ENCODE measurements at places on chromosomes 6 and 20.

DNA sequence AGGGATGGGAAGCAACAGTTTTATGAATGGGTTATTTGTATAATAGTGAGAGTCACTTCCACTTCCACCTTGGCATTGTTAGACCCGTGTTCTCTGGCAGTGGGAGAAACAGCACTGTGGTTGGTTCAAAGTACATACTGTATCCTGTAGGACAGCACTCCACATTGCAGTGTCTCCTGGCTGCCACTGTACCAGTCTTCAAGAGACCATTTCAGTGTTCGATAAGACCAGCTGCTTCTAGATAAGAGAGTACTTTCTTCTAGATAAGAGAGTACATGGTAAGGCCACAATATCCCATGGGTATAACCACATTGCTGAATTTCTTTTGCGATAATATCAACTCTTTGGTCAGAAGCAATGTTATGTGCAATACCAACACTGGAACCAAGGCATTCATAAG is 28.8 kb downstream of the FITM2 start:
- DNase-seq: no peak

DNA sequence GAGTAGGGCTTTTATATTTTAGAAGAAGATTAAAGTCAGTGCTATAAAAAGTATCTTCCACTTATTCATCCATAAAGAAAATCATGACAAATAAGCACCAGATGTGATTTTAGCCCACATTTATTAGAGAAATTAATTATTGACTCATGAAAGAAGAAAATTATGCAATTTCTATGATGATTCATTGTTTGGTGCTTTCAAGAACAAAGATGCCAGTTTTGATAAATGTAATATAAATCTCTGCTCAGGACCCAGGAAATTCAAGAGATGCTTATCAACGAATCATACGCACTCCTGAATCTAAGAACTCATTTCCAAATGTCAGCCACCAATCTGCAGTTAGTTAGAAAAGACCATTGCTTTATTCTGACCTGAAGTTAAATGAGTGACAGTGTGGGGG is 211.4 kb downstream of the ARHGAP18 start:
- DNase-seq: no peak

- DNase-seq: no peak
Measured at GRCh38 chr20:48729538-48729937, 98.3 kb downstream of the PREX1 start.

GRCh38 chr20:16501301-16501700 is 71.9 kb downstream of the KIF16B start:
- DNase-seq: no peak

- DNase-seq: no peak
Measured at GRCh38 chr6:48998574-48998973, 464.5 kb downstream of the MMUT start.

- no peak for DNase-seq
Measured at GRCh38 chr6:51289041-51289440, 470.4 kb downstream of the TFAP2B start.

DNA sequence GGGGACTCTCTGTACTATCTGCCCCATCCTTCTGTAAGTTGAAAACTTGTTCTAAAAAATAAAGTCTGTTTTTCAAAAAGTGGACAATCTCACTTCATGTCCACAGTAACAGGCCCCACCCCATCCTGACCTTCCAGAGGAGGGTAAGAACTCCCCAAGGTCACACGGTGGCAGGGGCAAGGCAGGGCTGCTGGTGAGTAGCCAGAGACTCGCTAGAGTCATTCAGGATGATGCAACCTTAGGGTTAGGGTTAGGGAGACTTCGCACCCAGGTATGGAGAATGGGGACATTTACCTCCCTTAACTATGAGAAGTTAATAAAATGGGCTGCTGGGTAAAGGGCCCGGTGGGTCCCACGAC is 15.4 kb downstream of the PEDS1 start:
- no peak for DNase-seq

DNA sequence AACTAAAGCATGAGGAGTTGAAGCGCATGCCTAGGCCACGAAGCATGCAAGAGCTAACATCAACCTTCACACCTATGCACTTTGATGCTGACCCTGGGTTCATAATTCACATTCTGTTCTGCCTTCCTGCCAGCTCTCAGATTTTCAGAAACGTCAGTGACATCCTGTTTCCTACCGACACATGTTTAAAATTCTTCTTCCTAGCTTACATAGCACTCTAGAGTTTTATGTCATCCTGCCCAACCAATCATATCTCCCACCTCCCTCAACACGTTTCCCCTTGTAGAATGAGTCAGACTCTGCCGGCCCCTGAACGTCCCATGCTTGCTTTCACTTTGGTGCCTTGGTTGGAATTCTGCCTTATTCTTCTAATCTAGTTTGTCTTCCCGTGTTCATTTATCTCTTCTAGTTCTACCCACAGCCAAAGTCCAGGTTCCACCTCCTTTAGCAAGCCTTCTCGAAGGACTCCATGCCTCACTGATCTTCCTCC is 97.2 kb upstream of the MAP7 start:
- DNase-seq: no peak

GRCh38 chr6:112156668-112157067 is 69.3 kb downstream of the FAM229B start:
- DNase-seq: no peak

DNA sequence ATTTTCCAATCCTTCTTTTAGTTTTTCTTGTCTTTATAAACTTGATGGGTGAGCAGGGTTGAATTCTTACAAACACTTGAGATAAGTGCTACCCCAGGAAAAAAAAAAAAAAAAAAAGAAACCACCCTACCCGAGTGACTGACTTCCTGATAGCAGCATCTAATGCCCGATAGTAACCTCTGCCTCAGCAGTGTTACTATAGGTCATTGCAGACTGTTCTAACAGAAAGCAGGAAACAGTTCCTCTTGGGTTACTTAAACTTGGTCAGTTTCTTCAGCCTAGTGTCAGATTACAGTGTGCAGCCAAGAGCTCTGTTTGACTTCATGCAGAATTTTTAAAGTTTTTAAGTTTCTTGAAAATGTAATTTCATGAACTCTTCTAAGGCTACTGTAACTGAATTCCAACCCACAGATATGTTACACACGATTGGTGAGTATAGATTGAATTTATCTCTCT is 2.1 kb downstream of the MYLIP start:
- DNase-seq: peak; percentile 65

DNA sequence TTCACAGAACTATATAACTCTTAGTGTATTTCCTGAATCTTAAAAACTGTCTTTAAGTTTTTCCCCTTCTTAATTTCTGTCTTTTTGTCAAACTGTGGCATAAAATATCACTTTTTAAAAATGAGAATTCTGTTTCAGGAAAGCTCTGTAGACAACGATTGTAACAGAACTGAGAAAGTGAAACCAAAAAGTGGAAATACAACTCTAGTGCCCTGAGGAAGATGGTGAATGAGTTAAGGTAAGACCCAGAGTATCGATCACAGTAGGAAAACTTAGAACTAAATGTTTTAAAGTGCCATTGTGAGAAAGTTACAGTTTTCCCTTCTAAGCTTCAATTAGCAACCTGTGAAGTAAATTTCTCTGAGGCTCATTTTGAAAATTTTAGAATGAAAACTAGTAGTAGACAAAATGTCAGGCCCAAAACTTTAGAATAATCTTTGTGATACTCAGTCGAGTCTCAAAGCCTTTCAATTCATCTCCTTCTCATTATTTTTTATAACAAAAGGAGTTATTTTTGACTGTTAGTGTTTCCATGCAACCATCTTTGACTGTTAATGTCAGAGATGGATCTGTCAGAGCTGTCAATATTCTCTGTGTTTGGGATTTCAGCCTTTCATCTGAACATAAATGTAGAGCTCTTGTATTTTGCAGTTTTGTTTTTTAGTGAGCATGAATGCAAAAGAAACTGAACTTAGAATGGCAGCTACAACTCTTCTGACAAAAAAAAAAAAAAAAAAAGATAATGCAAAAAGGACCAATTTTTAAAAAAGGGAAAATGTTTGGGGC is 19.0 kb upstream of the TRDN start:
- DNase-seq: no peak

DNA sequence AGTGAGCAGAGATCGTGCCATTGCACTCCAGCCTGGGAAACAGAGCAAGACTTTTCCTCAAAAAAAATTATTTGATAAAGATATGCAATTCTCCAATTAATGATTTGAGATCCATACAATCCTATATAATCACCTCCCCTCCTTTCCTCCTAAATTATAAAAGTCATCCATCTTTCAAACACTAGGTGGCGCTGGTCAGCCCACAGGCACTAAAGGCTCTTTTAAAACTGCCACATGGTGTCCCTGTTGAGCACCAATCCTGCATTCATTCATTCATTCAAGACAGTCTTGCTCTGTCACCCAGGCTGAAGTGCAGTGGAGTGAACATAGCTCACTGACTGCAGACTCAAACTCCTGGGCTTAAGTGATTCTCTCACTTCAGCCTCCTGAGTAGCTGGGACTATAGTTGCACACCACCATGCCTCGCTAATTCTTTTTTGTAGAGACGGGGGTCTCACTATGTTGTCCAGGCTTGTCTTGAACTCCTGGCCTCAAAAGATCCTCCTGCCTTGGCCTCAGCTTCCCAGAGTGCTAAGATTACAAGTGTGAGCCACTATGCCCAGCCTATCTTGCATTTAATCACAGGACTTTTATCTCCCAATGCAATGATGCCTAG is 58.7 kb upstream of the SLC2A12 start:
- DNase-seq: no peak

- DNase-seq: no peak
Measured at GRCh38 chr20:60785785-60786184, 466.3 kb upstream of the CDH4 start.

- no peak for DNase-seq
Measured at GRCh38 chr6:134746140-134746539, 203.8 kb downstream of the ALDH8A1 start.

DNA sequence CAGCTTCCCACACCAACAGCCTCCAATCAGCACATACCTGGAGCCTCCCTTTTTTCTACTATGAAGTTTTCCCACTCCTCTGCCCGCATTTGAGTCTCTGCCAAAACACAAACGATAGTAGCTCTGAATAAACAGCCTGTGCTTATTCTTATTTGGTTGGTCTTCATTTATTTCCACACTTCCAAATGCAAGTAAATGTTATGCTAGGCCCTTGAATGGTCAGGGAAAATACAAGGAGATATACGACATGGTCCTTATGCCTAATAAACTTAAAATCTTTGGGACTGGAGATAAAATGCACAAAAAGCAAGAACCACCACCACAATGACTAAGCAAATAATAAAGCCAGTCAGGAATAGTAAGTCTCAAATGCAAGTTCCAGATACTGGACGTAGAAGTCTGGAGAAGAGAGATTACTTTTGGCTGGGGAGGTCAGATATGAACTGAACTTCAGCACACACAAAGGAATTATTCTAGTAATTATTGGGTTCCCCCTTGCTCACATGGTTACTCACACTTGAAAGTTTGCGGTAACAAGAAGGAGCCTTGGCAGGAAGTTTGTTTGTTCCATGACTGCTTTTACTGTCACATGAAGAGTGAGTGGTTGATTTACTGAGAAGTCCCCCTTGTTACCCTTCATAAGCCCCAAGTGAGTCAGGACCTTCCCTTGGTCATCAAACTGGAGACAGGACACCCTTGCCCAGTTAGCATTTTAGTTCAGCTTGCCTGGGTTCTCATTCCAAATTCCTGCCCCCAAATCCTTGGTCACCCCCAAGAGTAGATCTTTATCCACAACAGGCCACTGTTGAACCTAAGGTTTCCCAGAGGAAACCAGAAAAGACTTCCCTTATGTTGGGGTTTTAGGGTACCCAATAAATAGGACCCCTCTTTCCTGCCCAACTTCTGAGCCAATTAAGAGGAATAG is 511.2 kb upstream of the JARID2 start:
- no peak for DNase-seq

DNA sequence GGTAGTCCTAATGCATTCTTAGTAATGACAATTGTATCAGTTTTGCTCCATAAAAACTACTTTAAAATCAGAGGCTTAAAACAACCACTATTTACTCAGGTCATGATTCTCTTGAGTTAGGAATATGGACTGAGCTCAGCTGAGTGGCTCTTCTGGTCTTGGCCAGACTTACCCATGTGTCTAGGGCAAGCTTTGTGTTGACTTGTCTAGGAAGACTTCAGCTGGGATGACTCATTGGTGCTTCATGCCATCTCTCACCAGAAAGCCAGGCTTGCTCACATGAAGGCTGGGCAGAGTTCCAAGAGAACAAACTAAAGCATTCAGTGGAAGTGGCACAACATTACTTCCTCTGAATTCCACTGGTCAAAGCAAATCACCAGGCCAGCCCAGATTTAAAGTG is 155.3 kb downstream of the DHX35 start:
- no peak for DNase-seq

DNA sequence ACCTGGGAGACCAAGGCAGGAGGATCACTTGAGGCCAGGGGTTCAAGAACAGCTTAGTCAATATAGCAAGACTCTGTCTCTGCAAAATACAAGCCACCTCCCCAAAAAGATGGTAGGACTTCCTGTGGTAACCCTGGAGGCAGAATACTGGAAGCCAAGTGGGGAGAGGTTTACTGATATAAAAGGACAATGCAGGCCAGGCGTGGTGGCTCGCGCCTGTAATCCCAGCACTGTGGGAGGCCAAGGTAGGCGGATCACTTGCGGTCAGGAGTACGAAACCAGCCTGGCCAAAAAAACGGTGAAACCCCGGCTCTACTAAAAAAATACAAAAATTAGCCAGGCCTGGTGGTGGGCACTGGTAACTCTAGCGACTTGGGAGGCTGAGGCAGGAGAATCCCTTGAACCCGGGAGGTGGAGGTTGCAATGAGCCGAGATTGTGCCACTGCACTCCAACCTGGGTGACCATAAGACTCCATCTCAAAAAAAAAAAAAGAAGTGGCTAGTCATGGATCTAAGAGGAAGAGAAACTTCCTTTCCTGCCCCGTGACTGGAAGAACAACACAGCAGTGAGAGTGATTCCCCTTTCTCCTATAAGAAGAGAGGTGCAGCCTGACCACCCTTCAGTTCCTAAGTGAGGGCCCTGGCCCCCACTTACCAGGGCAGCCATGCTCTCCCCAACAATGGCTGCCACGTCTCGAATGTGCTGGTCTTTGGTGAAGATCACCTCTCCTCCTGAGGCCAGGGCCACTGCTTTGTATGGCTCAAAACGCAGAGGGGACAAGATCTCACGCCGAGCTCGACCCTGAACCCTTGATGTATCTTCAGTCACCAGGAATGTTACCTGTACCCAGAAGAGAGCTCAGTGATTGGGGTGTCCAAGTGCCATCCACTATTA is 6.2 kb downstream of the SAPCD1 start:
- DNase-seq: no peak

Data from hippocampal formation (tissue), 2 donors.